ENCODE measurements at places on chromosomes 4 and X.

- DNase-seq = peak; percentile 42
Observed at GRCh38 chrX:53048169-53049126, at the start of gene GPR173. Gene GPR173, plus strand, starts transcription at chrX:53048789. Its CDS starts 27,833 bp downstream, at chrX:53076622.

GRCh38 chr4:30716158-30716557 is 4.0 kb upstream of the PCDH7 start:
- DNase-seq = peak; percentile 13

GRCh38 chrX:120476714-120477113 is 7.6 kb upstream of the LAMP2 start:
- no peak for DNase-seq

GRCh38 chr4:109238746-109239145 is 63.7 kb downstream of the COL25A1 start:
- no peak for DNase-seq

GRCh38 chr4:73822389-73822788 is 14.1 kb upstream of the CXCL6 start:
- DNase-seq = no peak

DNA sequence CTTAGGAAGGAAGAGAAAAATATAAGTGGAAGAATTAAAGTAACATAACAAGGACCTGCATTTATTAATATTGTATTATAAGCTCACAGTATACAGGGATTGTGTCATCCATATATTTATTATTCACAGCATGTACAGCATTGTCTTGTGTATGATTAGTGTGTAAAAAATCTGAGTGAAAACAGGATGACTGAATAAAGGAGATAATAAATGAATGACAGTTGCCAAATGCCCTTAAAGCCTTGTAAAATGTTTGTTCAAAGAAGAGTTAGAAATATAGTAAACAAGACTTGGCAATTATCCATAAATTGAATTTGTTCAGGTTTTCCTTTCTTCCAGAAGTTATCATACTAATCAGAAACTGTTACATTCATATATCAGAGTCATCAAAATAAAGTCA is 172.7 kb downstream of the BTC start:
- DNase-seq = no peak

DNA sequence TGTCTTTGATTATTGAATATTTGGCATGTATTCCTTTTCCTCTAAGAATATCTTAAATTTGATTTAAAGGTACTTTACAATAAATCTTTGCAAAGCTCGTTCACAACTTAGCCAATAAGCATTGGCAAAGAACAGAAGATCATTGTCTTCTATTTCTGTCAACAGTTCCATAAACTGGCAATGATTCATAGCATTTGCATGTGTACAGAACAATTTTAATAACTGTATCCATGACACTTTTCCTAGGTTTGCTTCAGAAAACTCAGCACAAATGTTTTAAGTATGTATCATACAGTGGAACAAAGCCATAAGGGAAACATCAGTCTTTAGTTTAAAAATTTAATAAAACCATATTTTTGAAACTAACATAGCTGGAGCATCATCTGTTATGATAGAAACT is 462.7 kb upstream of the RPS6KA3 start:
- no peak for DNase-seq

GRCh38 chr4:52915191-52915590 is 53.1 kb downstream of the RASL11B start:
- no peak for DNase-seq

DNA sequence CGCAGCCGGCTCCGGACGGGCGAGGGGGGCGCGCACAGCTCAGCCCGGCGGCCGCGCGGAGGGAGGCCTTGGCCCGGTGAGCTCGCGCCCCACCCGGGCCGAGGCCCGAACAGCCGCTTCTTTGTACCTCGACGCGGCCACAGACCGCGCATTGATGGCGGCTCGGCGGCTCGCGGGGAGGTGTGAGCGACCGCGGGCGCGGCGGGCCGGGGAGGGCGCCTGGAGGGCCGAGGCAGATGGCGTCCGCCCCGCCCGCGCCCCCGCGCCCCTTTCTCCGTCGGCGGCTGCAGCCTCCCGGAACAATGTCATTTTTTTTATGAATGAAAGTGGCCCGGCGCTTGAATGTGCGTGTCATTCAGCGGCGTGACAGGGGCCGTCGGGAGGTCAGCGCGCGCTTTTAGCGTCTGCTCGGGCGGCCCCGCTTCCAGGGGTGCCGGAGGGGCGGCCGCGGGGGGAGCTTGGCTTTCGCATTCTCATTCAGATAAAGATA is 1.8 kb downstream of the FGFR3 start:
- DNase-seq = no peak

GRCh38 chr4:25538430-25538829 is 117.2 kb upstream of the SLC34A2 start:
- no peak for DNase-seq

- no peak for DNase-seq
Observed at GRCh38 chr4:128591482-128591881, 218.0 kb upstream of the JADE1 start.

- DNase-seq = no peak
Observed at GRCh38 chr4:86551387-86551786, 42.7 kb upstream of the PTPN13 start.

DNA sequence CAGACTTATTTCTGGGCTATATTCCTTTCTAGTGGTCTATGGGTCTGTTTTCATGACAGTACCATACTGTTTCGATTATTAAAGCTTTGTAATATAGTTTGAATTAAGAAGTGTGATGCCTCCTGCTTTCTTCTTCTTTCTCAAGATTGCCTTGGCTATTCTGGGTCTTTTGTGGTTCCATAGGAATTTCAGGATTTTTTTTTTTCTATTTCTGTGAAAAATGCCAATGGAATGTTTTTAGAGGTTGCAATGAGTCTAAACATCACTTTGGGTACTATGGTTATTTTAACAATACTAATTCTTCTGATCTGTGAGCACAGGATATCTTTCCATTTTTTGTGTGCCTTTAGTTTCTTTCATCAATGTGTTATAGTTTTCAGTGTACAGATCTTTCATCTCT is 204.3 kb upstream of the HCCS start:
- DNase-seq = no peak

GRCh38 chr4:128512767-128513322 is 225.2 kb upstream of the PGRMC2 start:
- no peak for DNase-seq
